WTC11 (cell line): ENCODE measurements at places on chromosomes 3 and 15. TPM values are rescaled to one million over a fixed set of nuclear protein-coding genes. Genes with fewer than 3 reads are reported as not detected.
A peak's percentile ranks its signal among the peaks of the same experiment; 100 is the strongest.

Gene P2RY1
- total RNA-seq: 31.6 to 47.2 TPM (median 32.9 TPM) in 3 replicates

Gene PLAAT1
- 3.9 to 5.0 TPM (median 4.8 TPM) in 3 replicates for total RNA-seq

DNA sequence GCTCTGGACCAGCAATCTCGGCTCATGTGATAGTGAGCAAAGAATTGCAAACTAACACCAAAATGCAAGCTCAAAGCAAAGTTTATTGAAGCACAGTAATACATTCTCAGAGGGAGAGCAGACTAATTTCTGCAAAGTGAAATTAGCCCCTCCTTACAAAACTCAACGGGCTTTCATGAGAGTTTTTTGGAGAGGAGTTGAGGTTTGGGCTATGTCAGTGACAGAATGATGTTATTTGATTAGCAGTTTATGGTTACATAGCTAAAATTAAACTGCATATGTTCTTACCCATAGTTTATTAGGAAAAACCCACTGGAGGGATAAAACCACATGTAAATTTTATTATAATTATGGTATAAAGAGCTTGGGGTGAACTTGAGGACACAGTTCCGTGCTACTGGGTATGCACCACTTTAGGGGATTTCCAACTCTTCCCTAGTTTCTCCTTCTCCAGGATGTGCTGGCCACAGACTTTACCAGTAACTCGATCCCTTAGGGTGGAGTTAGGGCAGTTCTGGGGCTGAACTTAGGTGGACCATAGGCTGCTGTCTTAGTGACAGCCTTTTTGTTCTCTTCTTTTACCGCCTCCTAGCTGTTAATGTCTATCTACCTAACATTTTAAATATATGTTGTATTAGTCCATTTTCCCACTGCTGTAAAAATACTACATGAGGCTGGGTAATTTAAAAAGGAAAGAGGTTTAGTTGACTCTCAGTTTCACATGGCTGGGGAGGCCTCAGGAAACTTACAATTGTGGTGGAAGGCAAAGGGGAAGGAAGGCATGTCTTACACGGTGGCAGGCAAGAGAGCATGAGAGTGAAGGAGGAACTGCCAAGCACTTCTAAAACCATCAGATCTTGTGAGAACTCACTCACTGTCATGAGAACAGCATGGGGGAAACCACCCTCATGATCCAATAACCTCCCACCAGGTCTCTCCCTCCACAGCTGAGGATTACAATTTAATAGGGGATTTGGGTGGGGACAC, 8.9 kb upstream of the AADACL2 start:
- DNase-seq: no peak

DNA sequence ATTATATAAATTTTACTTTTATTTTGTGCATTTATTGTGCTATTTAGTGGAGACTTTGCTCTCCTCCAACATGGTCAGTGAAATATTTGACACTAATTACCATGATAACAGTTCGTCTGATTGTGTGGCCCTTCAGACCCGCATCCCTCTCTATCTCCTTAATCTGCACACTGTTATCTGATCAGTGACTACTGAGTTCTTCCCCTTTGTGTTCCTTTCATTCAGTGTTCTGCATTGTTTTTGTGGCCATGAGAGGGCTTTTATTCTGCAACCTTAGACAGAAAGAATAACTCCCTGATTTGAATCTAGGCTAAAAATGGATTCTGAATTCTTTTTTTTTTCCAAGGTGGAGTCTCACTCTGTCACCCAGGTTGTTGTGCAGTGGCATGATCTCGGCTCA, 11.9 kb upstream of the FMN1 start:
- DNase-seq: no peak

GRCh38 chr3:187782006-187782405, 36.7 kb upstream of the BCL6 start:
- DNase-seq: no peak

Gene STAB1
- 1.9 to 2.6 TPM (median 2.1 TPM) in 3 replicates for total RNA-seq

GRCh38 chr15:49900006-49900902, 218.8 kb downstream of the ATP8B4 start:
- DNase-seq: no peak

Gene NEK10
- total RNA-seq: 0.37 to 1.4 TPM (median 0.73 TPM) in 3 replicates

- DNase-seq: peak; percentile 76
These were observed 9.7 kb downstream of the ITIH4 start for GRCh38 chr3:52820736-52821135.

Gene SERPINI2
- total RNA-seq: 0.32 to 0.37 TPM in 2 of 3 replicates, not detected in the other

- DNase-seq: no peak
These were observed 86.0 kb upstream of the VGLL3 start for GRCh38 chr3:87076946-87077345.

Gene NT5DC2
- 377 to 430 TPM (median 417 TPM) in 3 replicates for total RNA-seq

Gene SEMA5B
- 20.4 to 22.0 TPM (median 20.7 TPM) in 3 replicates for total RNA-seq

GRCh38 chr3:113697500-113698090, 1.2 kb upstream of the USF3 start:
- no peak for DNase-seq

DNA sequence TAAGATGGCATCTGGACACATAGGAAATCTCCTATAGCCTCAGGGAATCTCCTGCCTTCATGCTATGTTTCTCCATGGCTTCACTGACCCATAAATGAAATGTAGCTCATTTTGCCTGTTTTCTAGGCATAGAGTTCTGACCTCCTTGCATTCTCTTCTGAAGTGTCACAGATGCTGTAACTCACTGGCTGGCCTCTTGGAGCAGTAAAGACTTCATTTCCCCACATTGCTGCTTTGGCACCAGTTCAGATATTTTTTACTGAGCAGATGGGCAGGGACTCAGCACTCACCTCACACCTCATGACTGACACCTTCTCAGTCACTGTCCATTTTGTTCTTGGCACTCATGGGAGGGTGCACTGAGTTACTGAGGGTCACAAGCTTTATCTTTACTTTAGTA, 286.7 kb upstream of the TGFBR2 start:
- DNase-seq: peak; percentile 25

- no peak for DNase-seq
These were observed 173.5 kb downstream of the OR4M2 start for GRCh38 chr15:22253676-22254408.

DNA sequence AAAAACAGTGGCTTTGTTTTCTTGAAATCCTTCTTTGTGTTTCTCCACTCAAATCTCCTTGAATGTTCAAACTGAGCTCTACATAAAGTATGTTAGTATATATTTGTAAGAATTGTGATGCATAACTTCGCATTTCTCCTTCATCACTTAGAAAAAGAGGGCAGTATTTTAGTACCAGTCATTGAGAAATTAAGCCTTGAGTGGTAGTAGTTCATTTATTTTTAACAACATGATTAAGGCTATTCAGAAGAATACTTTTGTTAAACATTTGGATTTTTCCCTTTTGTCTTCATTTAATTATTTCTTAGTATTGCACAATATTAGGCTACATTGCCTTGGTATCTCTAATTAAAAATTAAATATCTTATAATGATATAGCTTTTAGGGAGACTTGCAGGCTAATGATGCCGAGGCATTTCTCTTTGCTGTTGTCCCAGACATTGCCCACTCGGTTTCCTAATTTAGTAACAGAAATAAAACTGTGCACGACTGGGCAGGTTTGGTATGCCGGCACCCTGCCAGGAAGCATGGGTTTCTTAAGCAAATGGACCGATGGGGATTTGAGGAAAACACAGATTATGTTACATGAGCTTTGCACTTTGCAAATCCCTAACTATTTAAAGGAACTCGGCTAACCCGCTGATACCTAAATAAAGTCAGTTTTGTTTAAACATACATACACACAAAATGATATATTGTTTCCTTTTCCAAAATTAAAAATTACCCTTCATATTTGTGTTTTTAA, 54.7 kb downstream of the LRRC28 start:
- DNase-seq: no peak

DNA sequence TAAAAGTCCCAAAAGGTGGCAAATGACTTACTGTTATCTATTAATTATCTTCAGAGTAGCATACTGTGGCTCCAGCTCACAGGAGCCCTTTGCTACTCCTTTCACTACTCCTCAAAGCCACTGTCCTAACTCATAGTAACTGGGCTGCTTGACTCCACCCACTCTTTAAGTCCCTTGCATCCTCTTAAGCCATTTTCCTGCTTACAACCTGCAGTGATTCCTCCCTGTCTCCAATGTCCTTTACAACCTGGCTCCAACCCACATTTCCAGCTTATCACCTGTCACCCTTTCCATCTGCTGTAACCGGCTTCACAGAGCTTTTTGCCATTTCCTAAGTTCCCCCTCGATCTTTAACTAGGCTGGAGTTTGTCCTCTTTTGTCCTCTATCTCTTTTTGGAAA, 388.1 kb downstream of the FGF12 start:
- no peak for DNase-seq

- peak; percentile 44 for DNase-seq
These were observed 29.5 kb upstream of the THSD4 start for GRCh38 chr15:71085809-71086208.

GRCh38 chr3:65112751-65113300, 425.0 kb upstream of the ADAMTS9 start:
- no peak for DNase-seq

Gene SMCO1
- total RNA-seq: not detected in 3 replicates

GRCh38 chr3:177335728-177336127, 138.4 kb upstream of the TBL1XR1 start:
- DNase-seq: no peak

GRCh38 chr15:33150431-33150941, 44.0 kb downstream of the FMN1 start:
- DNase-seq: no peak

Gene ZBTB47
- 5.2 to 5.9 TPM (median 5.6 TPM) in 3 replicates for total RNA-seq

Gene FAM107A
- 0.31 to 0.76 TPM (median 0.55 TPM) in 3 replicates for total RNA-seq

Gene NRROS
- 3.1 to 5.1 TPM (median 4.9 TPM) in 3 replicates for total RNA-seq

DNA sequence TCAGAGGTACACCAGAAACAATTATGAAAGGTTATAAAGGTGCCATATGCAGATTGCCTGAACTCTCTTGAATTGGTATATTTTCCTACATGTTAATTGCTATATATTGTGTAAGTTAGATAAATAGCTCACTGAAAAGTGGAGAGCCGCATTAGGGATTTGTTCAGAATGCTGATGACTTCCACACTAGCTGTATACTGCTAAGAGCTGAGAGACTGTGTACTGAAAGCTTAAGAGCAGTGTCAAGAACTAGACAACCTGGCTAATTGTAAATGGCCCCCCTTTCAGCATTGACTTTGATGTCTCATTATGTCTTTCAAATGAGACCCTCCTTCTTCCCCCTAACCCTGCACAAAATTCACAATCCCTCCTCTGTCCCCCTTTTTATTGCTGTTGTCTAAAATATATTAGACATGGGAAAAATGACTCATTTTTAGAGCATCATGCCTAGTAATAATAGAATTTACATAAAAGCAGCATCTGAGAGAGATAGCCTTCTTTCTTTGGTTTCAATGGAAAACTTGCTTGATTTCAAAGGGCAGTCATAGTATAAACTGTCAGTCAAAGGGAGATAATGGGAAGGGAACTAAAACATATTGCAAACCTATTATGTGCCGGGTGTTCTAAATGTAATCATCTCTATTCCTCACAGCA, 34.7 kb upstream of the GREM1 start:
- no peak for DNase-seq
